Prostate gland (tissue), 2 donors: ENCODE measurements at places on chromosomes 2 and 18.

- no peaks in the 10 kb centered on the region for H3K4me1 ChIP-seq
- DNase-seq = no peak
- H3K4me3 ChIP-seq = no peak overlapping the region
- no peak overlapping the region for H3K27ac ChIP-seq
Measured at GRCh38 chr2:166384774-166385173, 9.0 kb upstream of the SCN9A start.

- H3K27me3 ChIP-seq = no peaks in the 10 kb centered on the region
- H3K27ac ChIP-seq = peak overlapping the region; percentile 95
- no peak for DNase-seq
- H3K4me3 ChIP-seq = no peak overlapping the region
- H3K36me3 ChIP-seq = no peaks in the 10 kb centered on the region
Measured at GRCh38 chr18:59056706-59057492, 82.8 kb upstream of the SEC11C start.

- DNase-seq = no peak
- no peak overlapping the region for H3K27ac ChIP-seq
- H3K36me3 ChIP-seq = no peaks in the 10 kb centered on the region
- no peaks in the 10 kb centered on the region for H3K27me3 ChIP-seq
- no peaks in the 10 kb centered on the region for H3K4me1 ChIP-seq
Measured at GRCh38 chr18:72180689-72181088, 363.5 kb downstream of the CBLN2 start.

DNA sequence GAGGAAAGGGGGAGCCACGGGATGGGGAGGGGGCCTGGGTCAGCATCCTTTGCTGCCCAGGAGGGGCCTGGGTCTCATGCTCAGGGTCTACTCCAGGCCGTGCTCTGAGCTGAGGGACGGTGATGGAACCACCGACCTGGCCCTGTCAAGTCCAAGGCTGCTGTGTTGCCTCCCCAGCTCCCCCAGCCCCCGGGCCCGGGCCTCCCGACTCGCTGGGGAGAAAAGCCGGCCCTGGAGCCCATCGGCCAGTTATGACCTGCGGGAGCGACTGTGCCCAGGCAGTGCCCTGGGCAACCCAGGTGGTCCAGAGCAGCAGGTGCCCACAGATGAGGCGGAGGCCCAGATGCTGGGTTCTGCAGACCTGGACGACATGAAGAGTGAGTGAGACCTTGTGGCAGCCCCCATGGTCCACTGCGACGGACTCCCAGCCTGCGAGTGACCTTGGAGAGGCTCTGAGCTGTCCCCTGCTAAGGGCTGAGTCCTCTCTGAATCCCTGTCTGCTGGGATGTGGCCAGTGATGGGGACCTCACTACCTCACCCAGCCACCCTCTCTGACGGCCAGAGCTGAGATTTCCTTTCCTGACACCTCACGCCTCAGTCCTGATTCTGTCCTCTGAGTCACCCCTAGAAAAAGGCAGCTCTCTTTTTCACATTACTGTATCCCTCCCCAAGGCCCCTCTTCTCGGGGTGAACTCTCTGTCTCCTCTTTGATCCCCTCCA is 2.7 kb downstream of the SLC4A3 start:
- no peak overlapping the region for H3K27ac ChIP-seq
- DNase-seq = no peak
- H3K4me1 ChIP-seq = no peaks in the 10 kb centered on the region
- H3K4me3 ChIP-seq = no peak overlapping the region
- no peaks in the 10 kb centered on the region for H3K36me3 ChIP-seq
- H3K27me3 ChIP-seq = no peaks in the 10 kb centered on the region

- no peak overlapping the region for H3K27ac ChIP-seq
- no peaks in the 10 kb centered on the region for H3K27me3 ChIP-seq
- no peak for DNase-seq
- H3K4me3 ChIP-seq = no peak overlapping the region
- H3K36me3 ChIP-seq = no peaks in the 10 kb centered on the region
- no peaks in the 10 kb centered on the region for H3K4me1 ChIP-seq
Measured at GRCh38 chr18:70197844-70198243, 7.6 kb downstream of the RTTN start.

DNA sequence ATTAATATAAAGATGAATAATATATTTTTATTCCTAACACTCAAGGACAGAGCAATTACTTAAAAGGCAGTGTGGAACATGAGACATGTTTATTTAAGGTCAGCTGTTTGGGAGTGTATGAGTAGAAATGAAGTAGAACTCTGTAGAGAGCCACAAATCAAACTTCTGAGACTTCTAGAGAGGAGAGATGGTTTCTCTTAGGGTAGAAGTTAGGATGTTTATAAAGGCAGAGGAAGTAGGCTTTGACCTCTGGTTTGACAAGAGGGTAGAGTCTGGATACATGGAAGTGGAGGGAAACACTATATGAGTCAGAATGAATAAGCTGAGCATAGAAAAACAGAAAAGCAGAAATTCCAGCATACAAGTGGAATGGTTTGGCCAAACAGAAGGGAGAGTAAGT is 262.1 kb upstream of the KLHL14 start:
- no peak overlapping the region for H3K27ac ChIP-seq
- no peaks in the 10 kb centered on the region for H3K4me1 ChIP-seq
- DNase-seq = no peak
- H3K27me3 ChIP-seq = no peaks in the 10 kb centered on the region
- no peak overlapping the region for H3K4me3 ChIP-seq

DNA sequence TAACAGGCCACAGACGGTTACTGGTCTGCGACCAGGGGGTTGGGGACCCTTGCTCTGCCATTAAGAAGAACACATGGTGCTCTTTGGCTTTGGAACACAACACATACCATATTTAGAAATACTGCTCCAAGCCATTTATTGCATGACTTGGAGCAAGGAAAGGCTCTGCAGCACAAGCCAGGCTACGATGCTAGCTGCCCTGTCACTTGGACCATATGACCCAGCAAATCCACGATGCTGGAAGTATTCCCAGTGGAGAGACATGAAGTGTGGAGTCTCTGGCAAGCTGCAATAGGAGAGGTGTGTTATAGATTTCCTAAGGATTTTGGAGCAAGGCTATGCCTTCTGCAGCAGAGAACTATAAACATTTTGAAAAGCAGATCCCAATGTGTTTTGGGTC is 171.2 kb downstream of the HAUS1 start:
- no peaks in the 10 kb centered on the region for H3K36me3 ChIP-seq
- H3K4me1 ChIP-seq = no peaks in the 10 kb centered on the region
- no peak for DNase-seq
- H3K4me3 ChIP-seq = no peak overlapping the region

GRCh38 chr2:54840559-54841468 is 117.4 kb downstream of the EML6 start:
- H3K27me3 ChIP-seq = no peaks in the 10 kb centered on the region
- no peaks in the 10 kb centered on the region for H3K36me3 ChIP-seq
- H3K4me1 ChIP-seq = peaks cover 6% of the 10 kb centered on the region
- H3K4me3 ChIP-seq = no peak overlapping the region
- no peak overlapping the region for H3K27ac ChIP-seq

DNA sequence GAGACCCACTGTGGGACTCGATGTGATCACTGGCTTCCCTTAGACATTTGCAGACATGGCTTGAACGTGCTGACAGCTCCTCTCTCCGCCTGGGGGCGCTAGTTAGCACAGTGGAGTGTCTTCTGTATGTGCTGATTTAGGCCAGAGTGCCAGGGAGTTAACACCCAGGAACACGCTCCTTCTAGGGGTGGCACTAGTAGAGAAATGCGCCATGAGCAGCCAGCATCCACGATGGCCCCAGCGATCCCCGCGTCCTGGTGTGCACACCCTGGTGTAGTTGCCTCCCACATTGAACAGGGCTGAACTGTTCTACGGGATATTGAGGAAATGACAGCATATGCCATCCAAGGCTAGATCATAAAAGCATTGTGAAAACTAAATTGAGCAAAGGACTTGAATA is 11.4 kb upstream of the NMUR1 start:
- DNase-seq = no peak
- no peaks in the 10 kb centered on the region for H3K27me3 ChIP-seq
- no peaks in the 10 kb centered on the region for H3K36me3 ChIP-seq
- H3K4me1 ChIP-seq = no peaks in the 10 kb centered on the region
- H3K27ac ChIP-seq = no peak overlapping the region
- no peak overlapping the region for H3K4me3 ChIP-seq

GRCh38 chr2:149038442-149039212 is at the start of gene LYPD6B:
Gene LYPD6B (plus strand): TSS chr2:149038699. CDS start chr2:149130949, 92,250 bp downstream.
- DNase-seq = peak; percentile 69
- H3K4me3 ChIP-seq = peak within 1 kb of the TSS; percentile 55

DNA sequence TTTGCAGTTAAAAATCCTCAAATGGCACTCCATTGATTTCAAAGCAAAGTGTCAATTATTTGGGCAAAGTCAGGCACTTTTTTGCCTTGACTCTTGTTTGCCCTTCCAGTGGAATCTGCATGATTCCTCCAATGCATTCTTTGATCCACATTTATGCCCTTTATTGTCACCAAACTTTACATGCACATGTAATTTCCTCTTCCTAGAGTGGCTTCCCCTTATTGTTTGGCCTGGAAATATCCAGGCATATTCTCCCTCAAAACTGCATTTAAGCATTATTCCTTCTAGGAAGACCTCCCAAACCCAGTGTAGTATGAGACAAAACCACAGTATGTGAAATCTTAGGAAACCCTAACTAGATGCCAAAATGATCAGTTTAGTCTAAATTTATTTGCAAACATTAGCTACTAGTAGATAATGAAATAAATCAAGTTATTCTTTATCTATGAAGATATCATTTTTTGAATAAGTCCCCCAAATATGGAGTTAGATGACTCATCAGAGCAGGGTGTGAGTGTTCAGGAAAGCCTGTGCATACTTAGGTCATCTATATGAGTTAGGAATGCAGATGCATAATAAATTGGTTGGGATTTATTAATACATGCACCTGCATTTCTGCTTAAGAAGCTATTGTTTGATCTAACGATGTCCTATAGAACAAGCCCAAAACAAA is 433.3 kb upstream of the TCF4 start:
- no peaks in the 10 kb centered on the region for H3K27me3 ChIP-seq
- H3K27ac ChIP-seq = no peak overlapping the region
- H3K4me3 ChIP-seq = no peak overlapping the region
- no peak for DNase-seq
- no peaks in the 10 kb centered on the region for H3K4me1 ChIP-seq

DNA sequence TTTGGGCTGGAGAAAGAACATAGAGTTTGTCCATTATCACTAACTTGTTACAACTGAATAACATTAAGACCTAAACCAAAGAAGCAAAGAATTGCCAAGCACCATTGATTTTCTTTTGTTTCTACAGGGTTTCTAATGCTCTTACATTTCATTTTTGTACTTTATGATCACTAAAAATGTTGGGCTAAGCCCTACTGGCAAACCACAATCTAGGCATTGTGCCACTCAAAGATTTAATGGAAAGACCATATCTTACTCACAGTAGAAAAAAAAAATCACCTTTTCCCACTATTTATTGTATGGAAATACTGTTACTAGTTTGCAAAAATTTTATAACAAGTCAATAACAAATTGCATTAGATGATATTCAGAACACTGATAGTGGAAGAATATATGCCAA is 447.4 kb upstream of the PKDCC start:
- DNase-seq = no peak
- H3K4me3 ChIP-seq = no peak overlapping the region
- no peaks in the 10 kb centered on the region for H3K4me1 ChIP-seq
- H3K27ac ChIP-seq = no peak overlapping the region

DNA sequence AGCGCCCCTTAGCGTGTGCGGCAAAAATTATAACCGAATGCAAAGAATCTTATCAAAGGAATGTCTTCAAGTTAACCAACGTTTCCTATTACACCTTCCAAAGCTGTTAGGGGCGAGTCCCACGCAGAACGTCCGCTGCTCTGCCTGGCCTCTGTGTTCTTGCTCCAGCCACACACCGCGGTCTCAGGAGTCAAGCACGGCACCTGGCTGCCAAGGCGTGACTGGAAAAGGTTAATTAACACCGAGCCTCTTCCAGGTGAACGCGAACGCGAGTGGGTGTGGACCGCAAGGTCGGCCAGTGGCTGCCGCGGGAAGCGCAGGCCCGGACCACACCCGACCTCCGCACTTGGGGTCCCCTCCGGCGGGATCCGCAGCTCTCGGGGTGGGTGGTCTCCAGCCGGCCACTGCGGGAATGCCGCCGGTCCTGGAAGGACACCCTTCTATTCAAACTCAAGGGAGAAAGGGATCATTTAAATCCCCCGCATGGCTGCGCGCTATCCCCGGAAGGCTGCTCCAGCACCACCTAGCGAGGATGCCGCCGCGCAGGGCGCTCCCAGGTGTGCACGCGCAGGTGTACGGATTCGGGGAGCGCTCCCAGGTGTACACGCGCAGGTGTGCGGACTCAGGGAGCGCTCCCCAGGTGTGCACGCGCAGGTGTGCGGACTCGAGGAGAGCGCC is 830 bp downstream of the CYB5A start:
- DNase-seq = peak; percentile 67
- H3K4me3 ChIP-seq = peak overlapping the region; percentile 92

DNA sequence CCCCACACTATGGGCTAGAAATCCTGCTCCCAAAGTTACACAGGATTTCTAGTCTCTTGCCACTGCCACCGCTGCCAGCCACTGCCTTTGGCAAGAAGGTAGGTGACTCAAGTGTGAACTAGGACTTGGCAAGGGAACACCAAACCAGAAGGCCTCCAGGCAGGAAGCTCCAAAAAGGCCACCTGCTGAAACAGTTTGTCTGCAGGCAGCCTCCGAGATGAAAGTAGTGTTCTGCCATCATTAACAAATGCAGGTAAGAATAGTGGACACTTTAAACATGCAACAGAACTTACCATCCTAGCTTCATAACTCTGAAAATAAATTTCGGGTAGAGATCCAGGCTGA is 3.9 kb downstream of the ANKRD44 start:
- H3K27ac ChIP-seq = no peak overlapping the region
- no peaks in the 10 kb centered on the region for H3K4me1 ChIP-seq

GRCh38 chr2:9087121-9087681 is 83.7 kb upstream of the MBOAT2 start:
- no peaks in the 10 kb centered on the region for H3K4me1 ChIP-seq
- no peak for DNase-seq
- H3K27ac ChIP-seq = no peak overlapping the region

DNA sequence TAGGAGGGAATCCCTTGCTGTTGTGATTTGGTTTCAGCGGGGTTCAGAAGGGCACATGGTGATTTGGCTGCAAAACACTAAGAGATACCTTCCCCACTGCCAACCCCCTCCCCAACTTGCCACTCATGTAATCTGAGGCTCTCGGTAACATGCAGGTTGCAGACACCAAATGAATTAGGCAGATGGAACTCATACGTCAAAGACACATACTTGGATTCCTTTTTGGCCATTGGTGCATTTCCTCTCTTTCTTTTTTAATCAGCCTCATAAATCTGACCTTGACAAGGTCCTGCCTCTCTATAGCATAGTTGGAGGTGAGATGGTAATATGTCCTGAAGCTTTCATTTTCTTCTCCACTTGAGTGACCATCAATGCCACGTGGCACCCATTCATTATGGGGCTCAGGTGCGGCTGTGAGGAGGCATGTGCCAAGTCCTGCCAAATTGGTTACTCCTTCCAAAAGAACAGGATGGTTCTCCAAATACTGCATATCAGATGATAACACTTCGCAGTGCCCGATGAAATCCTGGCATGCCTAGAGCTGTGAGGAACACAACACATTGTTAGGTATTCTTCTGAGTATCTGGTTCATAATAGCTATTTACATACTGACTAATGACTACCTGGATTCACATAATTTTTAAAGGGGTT is 8.3 kb upstream of the TMEM178A start:
- H3K27me3 ChIP-seq = no peaks in the 10 kb centered on the region
- no peaks in the 10 kb centered on the region for H3K4me1 ChIP-seq
- no peak for DNase-seq

- H3K27ac ChIP-seq = no peak overlapping the region
- H3K4me3 ChIP-seq = no peak overlapping the region
- peaks cover 12% of the 10 kb centered on the region for H3K4me1 ChIP-seq
- no peaks in the 10 kb centered on the region for H3K36me3 ChIP-seq
Measured at GRCh38 chr2:46062637-46063412, 234.4 kb upstream of the EPAS1 start.
